Panc1 (cell line): ENCODE measurements at places on chromosomes 12 and 14.
A peak's percentile ranks its signal among the peaks of the same experiment; 100 is the strongest.

DNA sequence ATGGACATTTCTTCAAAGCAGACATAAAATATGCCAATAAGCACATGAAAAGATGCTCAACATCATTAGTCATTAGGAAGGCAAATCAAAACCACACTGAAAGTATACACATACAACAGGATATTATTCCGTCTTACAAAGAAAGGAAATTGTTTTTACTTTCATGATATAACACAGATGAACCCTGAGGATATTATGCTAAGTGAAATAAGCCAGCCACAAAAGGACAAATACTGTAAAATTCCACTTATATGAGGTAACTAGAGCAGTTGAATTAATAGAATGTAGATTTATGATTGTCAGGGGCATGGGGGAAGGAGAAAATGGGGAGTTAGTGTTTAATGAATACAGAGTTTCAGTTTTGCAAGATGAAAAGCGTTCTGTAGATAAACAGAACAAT, 4.2 kb downstream of the ACYP1 start:
- H3K27me3 ChIP-seq = no peaks in the 10 kb centered on the region
- H3K36me3 ChIP-seq = peaks cover 2% of the 10 kb centered on the region
- DNase-seq = no peak

DNA sequence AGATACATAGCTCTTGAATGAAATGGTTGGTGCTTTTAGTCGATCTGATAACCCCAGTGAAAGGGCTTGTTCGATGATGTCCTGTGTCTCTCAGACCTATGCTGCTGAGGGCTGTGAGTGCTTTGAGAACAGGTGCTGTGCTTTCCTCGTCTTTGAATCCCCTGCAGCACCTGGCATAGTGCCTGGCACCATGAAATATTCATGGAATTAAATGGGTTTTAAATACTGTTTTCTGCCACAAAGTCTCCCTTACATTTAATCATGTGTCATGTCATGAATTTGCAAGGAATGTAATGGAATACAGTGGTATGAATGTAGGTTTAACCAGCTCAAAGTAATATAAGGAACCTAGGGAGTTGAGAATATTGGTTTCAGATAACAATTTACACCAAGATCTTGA, 220.5 kb upstream of the PRICKLE1 start:
- no peak overlapping the region for H3K4me3 ChIP-seq
- H3K4me1 ChIP-seq = no peaks in the 10 kb centered on the region
- H3K27me3 ChIP-seq = no peaks in the 10 kb centered on the region
- no peak for DNase-seq
- peak overlapping the region; percentile 63; the same call in 1 of the 2 replicates for H3K27ac ChIP-seq
- H3K36me3 ChIP-seq = no peaks in the 10 kb centered on the region

GRCh38 chr12:106291342-106291741, 11.2 kb upstream of the TCP11L2 start:
- no peaks in the 10 kb centered on the region for H3K36me3 ChIP-seq
- no peak for DNase-seq
- H3K27ac ChIP-seq = no peak overlapping the region
- H3K27me3 ChIP-seq = no peaks in the 10 kb centered on the region
- H3K4me1 ChIP-seq = peaks cover 6% of the 10 kb centered on the region; the same call in 1 of the 2 replicates

DNA sequence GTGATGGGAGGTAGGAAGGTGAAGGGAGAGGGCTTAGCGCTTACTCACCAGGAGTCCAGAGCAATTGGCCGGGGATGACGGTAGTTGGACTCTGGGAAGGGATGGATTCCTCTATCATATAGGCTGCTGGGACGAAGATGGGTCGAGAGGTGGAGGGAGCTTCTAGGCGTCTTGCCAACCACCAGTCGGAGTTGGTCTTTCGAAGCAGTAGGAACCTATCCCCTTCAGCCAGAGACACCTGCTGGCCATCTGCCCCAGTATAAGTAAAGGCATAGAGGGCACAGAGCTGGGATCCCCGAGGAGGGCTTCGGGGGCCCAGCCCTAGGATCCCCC, 657 bp downstream of the ARHGAP9 start:
- peaks cover 2% of the 10 kb centered on the region; the same call in 1 of the 2 replicates for H3K27me3 ChIP-seq
- no peaks in the 10 kb centered on the region for H3K36me3 ChIP-seq
- H3K4me3 ChIP-seq = no peak overlapping the region
- no peaks in the 10 kb centered on the region; the same call in 1 of the 2 replicates for H3K4me1 ChIP-seq

GRCh38 chr12:76628745-76629144, 69.2 kb upstream of the OSBPL8 start:
- no peak overlapping the region for H3K4me3 ChIP-seq
- no peaks in the 10 kb centered on the region for H3K4me1 ChIP-seq
- no peak overlapping the region for H3K27ac ChIP-seq
- H3K36me3 ChIP-seq = no peaks in the 10 kb centered on the region

- H3K27me3 ChIP-seq = peaks cover 3% of the 10 kb centered on the region
- no peak for DNase-seq
- no peak overlapping the region for H3K4me3 ChIP-seq
- no peaks in the 10 kb centered on the region for H3K36me3 ChIP-seq
- no peaks in the 10 kb centered on the region for H3K4me1 ChIP-seq
- H3K27ac ChIP-seq = no peak overlapping the region
These were observed 162.9 kb downstream of the ADGRD1 start for GRCh38 chr12:131116468-131117117.

- no peak overlapping the region for H3K27ac ChIP-seq
- DNase-seq = no peak
- H3K4me1 ChIP-seq = no peaks in the 10 kb centered on the region
- H3K4me3 ChIP-seq = no peak overlapping the region
These were observed 16.6 kb downstream of the SLC6A12 start for GRCh38 chr12:197347-197746.

DNA sequence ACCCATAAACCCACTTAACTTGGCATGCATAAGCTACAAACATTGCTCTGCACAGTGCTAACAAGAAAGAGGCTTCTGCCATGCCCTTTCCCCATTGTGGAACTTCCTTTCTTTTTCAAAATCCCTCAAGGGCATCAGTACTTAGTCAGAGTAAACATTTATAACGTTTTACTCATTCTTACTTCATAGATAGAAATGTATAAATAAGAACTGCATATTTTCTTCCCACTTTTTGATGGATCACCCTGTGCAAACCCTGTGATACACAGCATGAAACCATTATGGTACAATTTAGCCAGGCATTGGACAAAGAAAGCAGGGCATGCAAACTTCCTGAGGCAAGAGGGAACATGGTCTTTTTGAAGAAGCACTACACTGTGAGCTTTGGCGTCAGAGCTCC, 113.8 kb upstream of the FOXG1 start:
- DNase-seq = peak; percentile 41
- no peaks in the 10 kb centered on the region for H3K4me1 ChIP-seq
- no peaks in the 10 kb centered on the region for H3K27me3 ChIP-seq
- H3K4me3 ChIP-seq = no peak overlapping the region
- no peaks in the 10 kb centered on the region for H3K36me3 ChIP-seq

- H3K4me3 ChIP-seq = no peak overlapping the region
- H3K36me3 ChIP-seq = no peaks in the 10 kb centered on the region
- DNase-seq = no peak
- no peaks in the 10 kb centered on the region; the same call in none of the 2 replicates for H3K27me3 ChIP-seq
- H3K4me1 ChIP-seq = no peaks in the 10 kb centered on the region
These were observed 27.3 kb downstream of the AKAP3 start for GRCh38 chr12:4621511-4621910.

DNA sequence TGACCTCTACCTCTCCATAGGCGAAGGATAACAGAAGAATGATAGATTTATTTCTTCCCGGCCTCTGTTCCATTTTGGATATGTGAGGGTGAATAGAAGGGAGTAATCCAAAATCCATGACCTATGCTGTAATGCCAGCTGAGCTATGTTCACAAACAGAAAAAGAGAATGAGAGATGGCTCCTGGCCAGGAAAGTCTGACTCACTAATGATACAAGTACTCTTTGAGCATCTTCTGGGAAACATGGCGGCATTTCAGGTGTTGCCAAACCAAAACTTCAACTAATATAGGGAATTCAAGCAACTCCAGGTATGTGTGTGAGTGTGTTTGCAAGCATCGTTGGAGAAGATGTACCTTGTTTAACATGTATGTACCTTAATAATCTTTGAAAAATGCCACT, 55.1 kb downstream of the MED13L start:
- H3K4me1 ChIP-seq = peaks cover 13% of the 10 kb centered on the region
- H3K27me3 ChIP-seq = no peaks in the 10 kb centered on the region
- peak; percentile 38 for DNase-seq
- H3K27ac ChIP-seq = no peak overlapping the region

DNA sequence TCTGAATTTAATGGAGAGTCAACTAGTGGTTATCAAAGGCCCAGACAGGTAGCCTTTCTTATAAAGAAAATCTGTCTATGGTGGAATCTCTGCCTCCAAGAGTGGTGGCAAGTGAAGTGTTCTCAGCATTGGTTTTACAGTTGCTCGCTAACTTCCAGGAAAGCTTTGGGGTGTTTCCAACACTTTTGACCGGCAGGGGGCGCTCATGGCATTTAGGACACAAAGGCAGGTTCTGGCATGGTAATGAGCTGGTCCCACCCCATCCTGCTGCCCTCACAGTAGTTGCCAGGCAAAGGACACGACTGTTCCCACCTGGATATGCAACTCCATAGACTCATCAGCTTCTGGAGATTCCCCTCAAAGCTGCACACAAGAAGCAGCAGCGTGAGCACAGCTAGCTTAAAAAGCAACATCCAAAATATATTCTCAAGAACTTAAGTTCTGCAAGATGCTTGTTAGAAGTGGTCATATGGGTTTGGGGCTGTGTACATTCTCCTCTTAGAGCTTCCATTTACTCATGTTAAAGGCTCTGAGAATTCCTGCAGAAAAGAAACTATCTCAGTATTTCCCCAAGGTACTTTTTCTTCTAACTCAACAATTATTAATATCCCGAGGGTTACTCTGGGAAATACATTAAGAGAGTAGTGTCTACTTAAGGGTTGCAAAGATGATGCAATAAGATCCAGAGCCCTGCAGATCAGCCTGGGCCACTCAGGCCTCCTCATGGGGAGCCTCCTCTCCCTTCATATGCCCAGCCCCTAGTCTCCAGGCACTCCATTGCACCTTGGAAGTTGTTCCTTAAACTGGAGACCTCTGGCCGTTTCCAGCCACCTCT, 14.8 kb downstream of the PROX2 start:
- no peaks in the 10 kb centered on the region for H3K27me3 ChIP-seq
- H3K4me3 ChIP-seq = no peak overlapping the region
- peak; percentile 55 for DNase-seq
- H3K4me1 ChIP-seq = no peaks in the 10 kb centered on the region; the same call in 1 of the 2 replicates
- H3K27ac ChIP-seq = no peak overlapping the region

DNA sequence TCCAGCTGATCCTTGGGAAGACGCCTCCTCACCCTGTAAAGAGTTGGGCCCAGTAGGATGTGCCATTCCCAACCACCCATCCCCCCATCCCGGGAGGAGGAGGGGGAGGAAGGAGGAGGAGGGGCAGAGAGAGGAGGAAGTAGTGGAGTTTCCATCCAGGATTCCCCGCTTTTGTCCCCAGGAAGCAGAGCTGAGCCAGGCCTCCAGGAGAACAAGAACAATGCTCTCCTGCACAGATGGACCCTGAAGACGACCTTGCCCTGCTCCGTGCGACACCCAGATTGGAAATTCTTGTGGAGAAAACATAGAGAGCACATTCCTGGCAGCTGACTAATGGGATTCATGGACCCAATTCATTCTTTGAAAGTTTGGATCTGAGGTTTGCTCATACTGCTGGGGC, 132.3 kb upstream of the CRY1 start:
- peaks cover 6% of the 10 kb centered on the region for H3K27me3 ChIP-seq
- no peak overlapping the region for H3K4me3 ChIP-seq
- no peak overlapping the region for H3K27ac ChIP-seq
- no peak for DNase-seq
- no peaks in the 10 kb centered on the region for H3K36me3 ChIP-seq
- no peaks in the 10 kb centered on the region; the same call in 1 of the 2 replicates for H3K4me1 ChIP-seq

DNA sequence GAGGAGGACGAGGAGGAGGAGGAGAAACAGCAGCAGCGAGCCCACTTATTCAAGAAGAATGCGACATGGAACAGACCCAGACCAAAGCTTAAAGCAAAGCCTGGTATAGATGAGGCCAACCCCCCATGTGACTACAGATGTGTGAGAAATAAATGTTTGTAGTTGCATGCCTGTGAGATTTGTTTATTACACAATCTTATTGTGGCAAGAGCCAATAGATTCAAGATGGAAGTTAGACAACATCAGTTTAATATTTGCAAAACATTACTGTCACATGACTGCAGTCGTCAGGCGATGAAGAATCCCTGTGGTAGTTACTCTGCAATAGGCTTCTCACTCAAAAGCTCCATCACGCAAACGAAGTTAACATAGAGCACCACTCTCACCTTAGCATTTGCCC, 17.2 kb upstream of the SLC35F4 start:
- no peaks in the 10 kb centered on the region for H3K36me3 ChIP-seq
- no peaks in the 10 kb centered on the region for H3K4me1 ChIP-seq
- H3K27me3 ChIP-seq = no peaks in the 10 kb centered on the region
- H3K4me3 ChIP-seq = no peak overlapping the region
- H3K27ac ChIP-seq = no peak overlapping the region

GRCh38 chr14:98900236-98900635, 371.8 kb downstream of the BCL11B start:
- no peak overlapping the region for H3K27ac ChIP-seq
- H3K36me3 ChIP-seq = no peaks in the 10 kb centered on the region
- H3K4me1 ChIP-seq = no peaks in the 10 kb centered on the region
- DNase-seq = no peak

DNA sequence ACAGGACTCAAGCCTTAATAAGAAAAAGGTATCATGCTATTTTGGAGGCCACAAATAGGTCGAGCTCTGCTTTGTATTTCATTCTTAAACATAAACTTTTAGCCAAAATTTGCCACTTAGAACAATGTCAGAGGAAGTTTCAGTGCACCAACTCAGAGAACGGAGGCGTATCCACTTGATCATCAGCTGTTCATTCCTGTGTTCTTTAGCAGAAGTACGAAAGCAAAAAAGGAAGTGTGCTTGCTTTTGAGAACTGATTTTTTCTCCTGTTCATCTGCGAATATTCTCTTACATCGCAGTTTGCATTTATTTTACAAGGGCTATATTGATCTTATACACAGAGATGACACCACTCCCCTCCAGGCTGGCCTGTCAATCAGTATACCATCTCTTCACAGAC, 188.6 kb upstream of the SOX5 start:
- H3K36me3 ChIP-seq = no peaks in the 10 kb centered on the region
- no peak overlapping the region for H3K27ac ChIP-seq
- no peak for DNase-seq
- no peaks in the 10 kb centered on the region for H3K27me3 ChIP-seq
- H3K4me3 ChIP-seq = no peak overlapping the region
- no peaks in the 10 kb centered on the region for H3K4me1 ChIP-seq

GRCh38 chr14:32524609-32525375, 195.7 kb downstream of the AKAP6 start:
- H3K36me3 ChIP-seq = no peaks in the 10 kb centered on the region
- H3K4me1 ChIP-seq = no peaks in the 10 kb centered on the region
- H3K27ac ChIP-seq = no peak overlapping the region
- DNase-seq = no peak
